ENCODE measurements at places on chromosomes 12 and 14. TPM values are rescaled to one million over a fixed set of nuclear protein-coding genes. Genes with fewer than 3 reads are reported as not detected.

The WNT1 gene
- not detected for total RNA-seq

DNA sequence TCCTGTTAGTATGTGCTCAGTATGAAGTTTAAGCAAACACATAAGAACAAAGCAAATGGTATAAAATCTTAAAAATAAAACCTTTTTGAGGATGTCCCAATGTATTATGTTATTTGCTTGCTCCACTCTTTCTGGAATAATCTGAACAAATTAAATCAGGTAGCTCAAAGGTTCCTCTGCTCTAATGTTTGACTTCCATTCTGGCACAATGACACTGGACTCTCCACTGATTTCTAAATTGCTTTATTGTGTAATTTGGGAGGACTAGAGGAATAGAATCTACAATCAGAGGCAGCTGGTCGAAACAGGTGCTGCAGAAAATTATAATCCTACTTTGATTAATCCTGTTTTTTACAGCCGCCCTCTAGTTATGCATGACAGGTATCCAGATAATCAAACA lies 523.7 kb upstream of the FOXG1 start:
- no peak for DNase-seq

GRCh38 chr14:99479160-99479905 lies 1.3 kb downstream of the SETD3 start:
- DNase-seq, result no peak

DNA sequence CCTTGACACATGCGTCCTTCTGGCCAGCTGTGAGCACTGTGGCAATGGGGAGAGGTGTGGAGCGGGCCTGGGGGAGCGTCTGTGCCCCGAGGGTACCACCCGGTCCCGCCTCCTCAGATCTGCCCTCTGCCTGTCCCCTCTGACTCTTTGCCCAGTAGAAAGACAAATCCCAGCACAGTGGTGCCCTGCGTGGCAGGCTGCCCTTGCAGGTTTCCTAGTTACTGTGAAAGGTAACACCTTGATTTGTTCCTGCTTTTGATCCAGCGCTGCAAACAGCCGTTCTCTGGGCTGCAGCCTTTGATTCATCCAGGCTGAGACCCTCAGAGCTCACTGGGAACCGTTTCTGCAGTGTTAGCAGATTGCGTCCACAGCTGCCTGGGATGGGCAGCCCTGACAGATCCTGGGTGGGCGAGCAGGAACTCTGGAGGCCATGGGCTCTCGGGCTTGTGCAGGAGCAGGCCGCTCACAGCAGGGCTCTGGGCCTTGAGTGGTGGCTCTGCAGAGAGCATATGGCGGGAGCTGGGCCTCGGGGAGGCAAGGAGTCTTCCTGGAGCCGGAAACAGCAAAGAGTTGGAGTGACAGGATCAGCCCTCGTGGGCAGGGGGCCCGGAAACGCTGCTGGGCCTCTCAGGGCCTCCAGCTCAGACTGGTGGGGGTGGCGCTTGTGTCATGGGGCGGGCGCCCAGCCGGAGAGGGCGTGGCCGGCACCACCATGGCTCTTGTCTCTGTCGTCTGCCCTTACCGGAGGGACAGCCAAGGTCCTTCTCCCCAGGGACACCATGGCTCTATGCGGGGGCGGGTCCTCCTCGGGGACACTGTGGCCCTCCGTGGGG lies 16.6 kb downstream of the FBRSL1 start:
- peak; percentile 77 for DNase-seq

- no peak for DNase-seq
These were observed 39.0 kb downstream of the ACTN1 start for GRCh38 chr14:68939893-68940613.

DNA sequence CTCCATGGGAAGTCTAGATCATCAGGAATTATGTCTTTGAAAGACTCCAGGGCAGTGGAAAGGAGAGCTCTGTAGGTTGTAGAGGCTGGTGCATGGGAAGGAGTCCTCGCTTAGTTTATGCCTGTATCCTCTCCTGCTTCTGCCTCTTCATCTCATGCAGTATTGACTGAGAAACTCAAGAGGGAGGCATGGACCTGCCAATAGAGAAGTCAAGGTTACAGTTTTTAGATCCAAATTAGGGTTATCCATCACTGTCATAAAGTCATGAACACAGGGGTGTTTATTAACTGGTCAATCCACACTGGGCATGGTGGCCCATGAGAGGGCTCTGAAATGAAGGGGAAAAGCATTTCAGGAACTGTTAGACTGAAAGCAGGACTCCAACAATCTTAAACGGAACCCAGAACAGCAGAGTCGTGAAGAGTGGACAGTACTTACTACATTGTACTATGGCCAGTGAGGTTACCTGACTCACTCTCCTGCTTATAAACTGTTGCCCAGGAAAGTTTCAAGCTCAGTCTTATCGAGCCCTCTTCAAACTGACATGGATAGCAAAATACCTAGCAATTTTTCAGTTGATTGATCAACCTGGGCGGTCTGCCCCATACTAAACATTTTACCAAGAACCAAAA lies 30.1 kb upstream of the DHRS7 start:
- DNase-seq, result no peak

- no peak for DNase-seq
These were observed 116.6 kb upstream of the TMEM233 start for GRCh38 chr12:119476951-119477350.

- DNase-seq, result no peak
These were observed 22.2 kb upstream of the CFAP54 start for GRCh38 chr12:96466939-96467751.

DNA sequence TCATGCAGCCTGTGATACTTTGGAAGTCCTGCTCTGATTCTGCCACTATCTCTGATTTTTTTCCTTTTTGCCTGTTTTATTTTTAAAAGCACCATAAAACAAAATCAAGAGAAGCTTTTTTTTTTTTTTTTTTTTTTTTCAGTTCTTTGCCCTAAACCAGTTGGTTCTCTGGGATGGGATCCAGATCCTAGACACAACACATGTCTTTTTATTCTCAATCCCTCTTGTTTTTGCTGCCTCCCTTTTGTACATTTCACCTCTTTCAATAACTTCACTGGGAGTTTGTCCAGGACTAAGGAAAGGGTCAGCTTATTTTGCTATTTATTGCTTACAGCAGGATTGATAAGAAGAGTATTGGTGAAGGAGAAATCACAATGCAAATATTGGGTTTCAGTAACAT lies 139.4 kb downstream of the GRIP1 start:
- DNase-seq, result no peak

All from activated T-cell treated with anti-CD3 and anti-CD28 coated beads, Interleukin-2, amount 50 U/mL, for 72 hours (primary cell).